ENCODE measurements at places on chromosomes 13 and 19.

DNA sequence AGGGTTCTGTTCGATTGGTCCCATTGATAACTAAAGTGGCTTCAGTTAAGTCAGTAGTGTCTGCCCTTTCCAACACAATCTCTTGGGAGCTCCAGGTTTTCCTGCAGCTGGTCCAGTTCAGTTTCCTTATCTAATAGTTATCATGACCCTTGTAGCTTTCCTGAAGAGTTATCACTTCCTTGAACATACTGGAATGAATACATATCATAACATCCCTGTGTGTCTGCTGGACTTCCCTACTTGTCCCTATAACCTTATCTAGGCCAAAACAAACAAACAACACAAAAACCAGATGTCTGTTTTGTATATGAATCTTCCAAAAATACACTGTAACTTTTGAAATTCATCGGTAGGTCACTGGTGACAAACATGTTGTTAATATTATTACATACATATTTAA is 167.6 kb downstream of the DCT start:
- no peak for DNase-seq

DNA sequence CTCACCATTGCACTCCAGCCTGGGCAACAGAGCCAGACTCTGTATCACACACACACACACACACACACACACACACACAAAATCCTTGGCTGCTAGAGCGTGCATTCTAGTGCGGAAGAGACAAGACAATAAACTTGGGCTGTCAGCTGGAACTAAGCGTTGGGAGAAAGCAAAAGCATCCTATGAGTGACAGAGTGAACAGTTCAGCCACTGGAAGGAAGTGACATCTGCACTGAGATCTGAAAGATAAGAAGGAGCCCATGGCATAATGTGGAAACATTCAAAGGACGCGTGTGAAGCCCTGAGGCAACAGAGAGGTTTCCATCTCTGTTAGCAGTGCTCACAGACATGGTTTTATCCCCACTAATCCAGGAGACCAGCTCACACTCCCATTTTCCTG is 3.5 kb upstream of the SLC1A5 start:
- no peak for DNase-seq

- DNase-seq = no peak
These were observed 12.9 kb downstream of the CARM1 start for GRCh38 chr19:10884274-10884673.

GRCh38 chr13:95544293-95544692 is 8.2 kb upstream of the CLDN10 start:
- no peak for DNase-seq

- no peak for DNase-seq
These were observed 2.2 kb downstream of the FLT1 start for GRCh38 chr13:28492569-28493367.

- no peak for DNase-seq
These were observed 994.7 kb upstream of the MIR17HG start for GRCh38 chr13:90352763-90353162.

- no peak for DNase-seq
These were observed 7.0 kb upstream of the WBP4 start for GRCh38 chr13:41054212-41054877.

DNA sequence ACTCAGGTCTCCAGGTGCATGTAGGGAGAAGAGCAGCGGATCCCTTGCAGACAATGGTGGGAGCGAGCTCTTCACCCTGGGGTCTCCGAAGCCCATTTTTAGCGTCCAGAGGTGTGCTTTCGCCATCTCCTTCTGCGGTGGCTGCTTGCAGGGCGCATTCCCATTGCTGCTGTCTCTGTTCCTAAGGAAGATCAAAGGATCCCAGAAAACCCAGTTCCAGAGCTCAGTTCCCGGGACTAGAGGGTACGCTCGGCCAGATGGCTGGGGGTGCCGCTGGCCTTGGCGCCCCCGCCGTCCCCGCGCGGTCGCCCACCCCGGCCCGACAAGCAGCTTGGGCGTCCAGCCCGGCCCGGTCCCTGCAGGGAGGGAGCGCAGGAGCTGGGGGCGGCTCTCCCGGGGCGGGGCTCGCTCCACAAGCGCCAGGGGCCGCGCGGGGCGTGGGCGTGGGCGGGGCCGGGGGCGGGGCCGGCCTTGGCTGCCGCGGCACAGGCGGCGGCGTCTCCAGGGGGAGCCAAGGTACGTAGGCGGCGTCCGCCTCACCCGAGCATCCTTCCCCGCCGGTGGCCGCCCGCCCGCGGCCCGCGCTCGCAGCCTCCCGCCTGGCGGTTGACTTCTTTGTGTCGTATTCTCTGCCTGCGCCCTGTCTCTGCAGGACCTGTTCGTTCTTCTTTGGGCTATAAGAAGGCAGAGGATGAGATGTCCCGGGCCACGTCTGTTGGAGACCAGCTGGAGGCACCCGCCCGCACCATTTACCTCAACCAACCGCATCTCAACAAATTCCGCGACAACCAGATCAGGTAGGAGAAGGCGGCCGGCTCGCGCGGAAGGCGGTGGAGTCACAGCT is 96.8 kb downstream of the ATP8A2 start:
- DNase-seq = no peak

DNA sequence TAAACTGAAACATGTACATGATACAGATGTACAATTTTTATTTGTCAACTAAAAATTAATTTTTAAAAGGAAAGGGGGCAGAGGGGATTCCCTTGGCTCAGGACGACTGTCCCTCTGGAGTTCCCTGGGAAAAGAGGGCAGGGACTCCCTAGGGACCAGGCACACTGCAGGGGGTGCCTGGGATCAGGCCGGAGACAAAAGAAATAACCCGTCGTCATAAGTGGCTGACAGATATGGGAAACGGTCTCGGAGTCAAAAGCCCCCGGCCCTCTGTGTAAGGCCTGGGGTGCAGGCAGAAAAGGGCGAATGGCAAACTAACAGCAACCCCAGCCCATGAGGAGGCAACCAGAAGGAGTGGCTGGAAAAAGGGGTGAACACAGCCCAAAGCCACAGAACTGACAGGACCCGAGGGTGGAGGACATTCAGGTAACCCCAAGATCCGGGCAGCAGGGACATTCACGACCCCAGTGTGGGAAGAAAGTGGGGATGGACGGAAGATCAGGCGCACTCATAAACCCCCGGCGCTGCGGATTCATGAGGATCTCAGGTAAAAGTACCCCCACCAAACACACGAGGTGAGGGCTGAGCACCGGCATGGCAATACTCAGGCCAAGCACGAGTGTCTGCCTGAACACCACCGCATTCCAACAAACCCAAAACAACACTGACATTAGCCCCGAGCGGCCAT is 6.7 kb downstream of the MLLT1 start:
- DNase-seq = no peak

DNA sequence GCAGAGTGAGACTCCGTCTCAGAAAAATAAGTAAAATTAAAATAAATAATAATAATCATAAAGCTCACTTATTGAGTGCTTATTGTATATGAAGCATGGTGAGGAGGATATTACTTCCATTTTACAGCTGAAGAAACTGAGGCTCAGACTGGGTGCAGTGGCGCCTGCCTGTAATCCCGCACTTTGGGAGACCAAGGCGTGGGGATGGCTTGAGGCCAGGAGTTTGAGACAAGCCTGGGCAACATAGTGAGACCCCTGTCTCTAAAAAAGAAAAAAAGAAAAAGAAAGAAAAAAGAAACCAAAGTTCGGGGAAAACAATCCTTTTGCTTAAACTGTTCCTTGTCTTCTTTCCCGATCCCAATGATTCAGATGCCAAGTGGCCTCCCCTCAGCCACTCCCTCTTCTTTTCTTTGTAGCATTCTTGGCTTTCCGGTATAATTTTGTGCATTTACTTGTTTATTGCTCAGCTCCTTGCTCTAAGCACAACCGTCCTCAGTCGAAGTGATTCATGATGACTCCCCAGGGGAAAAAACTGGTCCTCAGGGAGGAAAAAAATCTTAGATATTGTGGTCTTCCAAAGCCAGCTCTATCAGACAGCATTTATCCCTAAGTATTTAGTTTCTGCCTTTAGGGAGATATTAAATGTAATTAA is 965 bp upstream of the EIF3G start:
- peak; percentile 55 for DNase-seq

DNA sequence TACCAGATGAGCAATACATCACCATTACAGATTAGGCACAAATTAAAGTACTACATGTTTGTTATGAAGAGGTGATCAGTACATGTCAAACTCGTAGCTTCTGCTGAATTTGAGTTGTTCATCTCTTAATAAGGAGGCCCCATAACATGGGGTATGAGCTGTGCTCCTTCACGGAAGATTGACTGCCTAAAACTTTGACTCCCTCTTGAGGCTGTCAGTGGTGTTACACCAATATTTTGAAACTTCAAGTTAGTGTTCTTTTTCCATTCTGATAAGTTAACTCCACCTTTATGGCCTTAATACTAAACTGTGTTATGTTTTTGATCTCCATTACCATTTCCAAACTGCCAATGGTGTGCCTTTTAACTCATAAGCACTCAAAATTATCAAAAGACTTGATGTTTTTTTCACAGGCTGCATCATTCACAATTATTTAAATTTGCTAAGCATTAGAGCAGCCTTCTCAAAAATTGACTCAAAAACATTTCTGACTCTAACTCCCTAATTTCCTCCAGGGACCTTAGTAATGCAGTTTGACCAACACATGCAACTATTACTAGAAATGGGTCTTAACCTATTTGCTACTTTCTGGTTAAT is 1591.5 kb downstream of the PCDH9 start:
- peak; percentile 5 for DNase-seq

GRCh38 chr13:102645701-102646100 is 48.9 kb downstream of the TPP2 start:
- no peak for DNase-seq

- no peak for DNase-seq
These were observed 20.4 kb downstream of the MISP start for GRCh38 chr19:771332-771785.

DNA sequence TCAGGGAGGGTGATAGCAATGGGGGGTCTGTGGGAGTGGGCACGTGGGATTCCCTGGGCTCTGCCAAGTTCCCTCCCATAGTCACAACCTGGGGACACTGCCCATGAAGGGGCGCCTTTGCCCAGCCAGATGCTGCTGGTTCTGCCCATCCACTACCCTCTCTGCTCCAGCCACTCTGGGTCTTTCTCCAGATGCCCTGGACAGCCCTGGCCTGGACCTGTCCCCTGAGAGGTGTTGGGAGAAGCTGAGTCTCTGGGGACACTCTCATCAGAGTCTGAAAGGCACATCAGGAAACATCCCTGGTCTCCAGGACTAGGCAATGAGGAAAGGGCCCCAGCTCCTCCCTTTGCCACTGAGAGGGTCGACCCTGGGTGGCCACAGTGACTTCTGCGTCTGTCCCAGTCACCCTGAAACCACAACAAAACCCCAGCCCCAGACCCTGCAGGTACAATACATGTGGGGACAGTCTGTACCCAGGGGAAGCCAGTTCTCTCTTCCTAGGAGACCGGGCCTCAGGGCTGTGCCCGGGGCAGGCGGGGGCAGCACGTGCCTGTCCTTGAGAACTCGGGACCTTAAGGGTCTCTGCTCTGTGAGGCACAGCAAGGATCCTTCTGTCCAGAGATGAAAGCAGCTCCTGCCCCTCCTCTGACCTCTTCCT is 9.3 kb upstream of the CEACAM7 start:
- DNase-seq = no peak

- no peak for DNase-seq
These were observed 6.3 kb downstream of the TTYH1 start for GRCh38 chr19:54421521-54421920.

DNA sequence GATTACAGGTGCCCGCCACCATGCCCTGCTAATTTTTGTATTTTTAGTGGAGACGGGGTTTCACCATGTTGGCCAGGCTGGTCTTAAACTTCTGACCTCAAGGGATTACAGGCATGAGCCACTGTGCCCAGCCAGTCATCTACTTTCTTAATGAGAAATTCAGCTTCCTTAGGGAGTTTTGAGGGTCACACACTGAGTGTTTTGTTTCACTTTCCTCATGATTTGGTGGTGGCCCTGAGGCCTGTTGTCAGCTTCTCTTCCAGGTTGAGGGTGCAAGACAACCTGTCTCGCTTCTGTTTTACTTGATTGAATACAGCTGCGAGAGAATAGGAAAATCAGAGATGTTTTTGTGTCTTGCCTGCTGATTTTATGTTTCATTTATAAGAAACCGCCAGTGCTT is 9.9 kb downstream of the FRY start:
- DNase-seq = no peak

DNA sequence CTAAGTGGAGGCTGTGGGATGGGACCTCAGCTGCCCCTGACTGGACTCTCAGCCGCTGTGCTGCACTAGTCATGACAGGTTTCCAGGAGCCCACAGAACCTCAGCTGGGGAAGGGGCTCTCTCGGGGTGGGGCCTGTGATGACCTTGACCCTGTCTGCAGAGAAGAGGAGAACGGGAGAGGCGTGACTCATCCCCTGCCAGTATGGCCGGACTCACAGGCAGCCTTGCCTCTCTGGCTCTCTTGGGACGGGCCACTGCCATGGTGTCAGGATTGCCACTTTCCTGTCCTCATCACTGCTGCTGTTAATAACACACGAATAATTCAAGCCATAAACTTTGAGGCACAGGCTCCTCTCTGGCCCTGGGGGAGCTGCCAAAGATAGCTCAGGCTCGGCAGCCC is 295.3 kb downstream of the UQCRFS1 start:
- DNase-seq = no peak

GRCh38 chr19:43688059-43688701 is 18.2 kb upstream of the PLAUR start:
- DNase-seq = no peak

DNA sequence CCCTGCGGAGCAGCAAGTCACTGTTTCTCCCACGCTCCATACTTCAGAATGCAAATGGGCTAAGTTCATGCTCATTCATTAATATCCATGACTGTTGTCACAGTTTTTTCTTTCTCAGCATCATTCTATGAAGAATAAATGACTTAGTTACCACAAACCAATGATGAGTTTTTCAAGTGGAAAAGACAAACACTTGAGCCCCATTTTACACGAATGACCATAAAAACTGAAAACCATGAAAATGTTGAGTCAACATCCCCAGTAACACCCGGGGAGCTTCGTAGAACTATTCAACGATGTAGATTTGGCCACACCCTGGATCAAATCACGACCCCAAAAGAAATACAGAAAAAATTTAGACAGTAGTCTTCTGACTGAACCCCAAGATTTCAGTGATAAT is 99.8 kb upstream of the GJB6 start:
- DNase-seq = no peak

DNA sequence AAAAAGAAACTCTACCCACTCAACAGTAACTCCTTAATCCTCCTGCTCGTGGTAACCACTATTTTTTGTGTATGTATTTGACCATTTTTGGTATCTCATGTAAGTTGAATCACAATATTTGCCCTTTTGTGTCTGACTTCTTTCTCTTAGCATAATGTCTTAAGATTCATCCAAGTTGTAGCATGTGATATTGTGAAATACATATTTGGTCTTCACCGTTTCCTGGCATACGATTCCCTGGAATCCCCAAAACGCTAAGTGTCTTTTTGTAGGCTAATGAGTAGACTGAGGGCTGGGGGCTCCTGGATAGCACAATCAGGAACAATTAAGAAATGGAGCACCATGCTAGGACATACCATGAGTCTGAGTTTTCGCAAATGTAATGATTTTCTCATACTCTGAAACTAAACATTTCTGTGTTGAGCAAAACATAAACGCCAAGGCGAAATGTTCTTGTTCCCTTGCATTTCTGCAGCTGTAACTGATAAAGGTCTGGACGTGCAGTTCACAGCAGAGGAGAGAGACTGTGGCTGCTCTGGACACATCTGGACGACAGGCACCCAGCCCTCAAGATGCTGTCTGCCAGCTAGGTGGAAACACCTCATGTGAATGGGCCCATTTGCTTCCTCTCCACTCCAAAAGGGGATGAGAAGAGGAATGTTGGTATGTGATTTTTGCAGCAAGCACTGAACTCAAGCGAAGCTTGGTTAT is 38.4 kb downstream of the BRD4 start:
- no peak for DNase-seq
